ENCODE measurements at places on chromosomes 3 and 15.

DNA sequence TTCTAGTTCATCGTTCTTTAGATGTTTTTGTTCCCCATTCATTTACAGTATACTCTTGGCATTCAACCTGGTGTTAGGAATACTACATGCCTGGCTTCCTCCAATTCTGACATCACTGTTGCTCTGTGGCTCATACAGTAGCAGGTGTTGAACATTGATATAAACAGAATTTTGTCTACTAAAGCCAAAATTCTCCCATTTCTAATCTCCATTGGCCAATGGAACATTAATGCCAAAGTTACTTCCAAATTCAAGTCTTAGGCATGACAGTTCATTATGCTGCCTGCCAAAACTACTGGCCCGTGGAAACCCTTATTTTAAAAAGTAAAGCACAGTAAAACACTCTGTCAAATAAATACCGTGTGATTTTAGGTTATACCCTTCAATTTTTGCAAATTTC lies 368.0 kb downstream of the NAALADL2 start:
- no peak for DNase-seq

DNA sequence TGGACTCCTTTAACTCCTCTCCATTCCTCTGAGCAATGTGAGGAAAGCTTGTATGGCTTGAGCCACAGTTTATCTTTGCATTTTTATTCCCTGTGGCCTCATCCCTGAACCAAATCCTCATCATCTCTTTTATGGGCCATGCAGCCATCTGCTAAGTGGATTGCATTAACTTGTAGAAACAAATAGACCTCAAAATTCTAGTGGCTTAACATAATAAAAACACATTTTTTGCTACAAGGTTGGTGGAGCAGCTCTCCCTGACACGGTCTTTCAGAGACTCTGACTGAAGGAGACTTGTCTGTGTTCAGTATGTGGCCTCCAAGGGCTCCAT lies 135.3 kb downstream of the RPL22L1 start:
- no peak for DNase-seq

GRCh38 chr3:84082726-84083125 lies 876.1 kb upstream of the CADM2 start:
- no peak for DNase-seq

- DNase-seq, result no peak
These were observed 70.4 kb downstream of the C3orf38 start for GRCh38 chr3:88220126-88220525.

GRCh38 chr15:74460298-74460697 lies 662 bp downstream of the UBL7 start:
- no peak for DNase-seq

GRCh38 chr3:126911162-126912026 lies 71.5 kb upstream of the PLXNA1 start:
- DNase-seq, result peak; percentile 54

- DNase-seq, result peak; percentile 47
These were observed 1.5 kb downstream of the SNRPN start for GRCh38 chr15:24956111-24956838.

- no peak for DNase-seq
These were observed 75.9 kb downstream of the TNIK start for GRCh38 chr3:171384101-171384891.

DNA sequence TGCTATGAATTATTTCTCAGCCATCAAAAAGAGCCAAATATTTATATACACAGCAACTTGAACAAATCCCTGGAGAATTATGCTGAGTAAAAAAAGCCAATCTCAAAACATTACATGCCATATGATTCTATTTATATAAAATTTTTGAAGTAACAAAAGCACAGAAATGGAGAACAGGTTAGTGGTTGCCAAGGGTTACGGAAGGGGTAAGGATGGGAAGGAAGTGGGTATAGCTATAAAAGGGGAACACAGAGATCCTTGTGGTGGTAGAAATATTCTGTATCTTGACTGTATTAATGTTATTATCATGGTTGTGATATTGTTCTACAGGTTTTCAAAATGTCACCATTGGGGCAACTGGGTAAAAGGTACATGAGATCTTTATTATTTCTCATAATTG lies 62.3 kb upstream of the ASB14 start:
- DNase-seq, result no peak

- no peak for DNase-seq
These were observed 142.7 kb upstream of the DPPA4 start for GRCh38 chr3:109480014-109480413.

DNA sequence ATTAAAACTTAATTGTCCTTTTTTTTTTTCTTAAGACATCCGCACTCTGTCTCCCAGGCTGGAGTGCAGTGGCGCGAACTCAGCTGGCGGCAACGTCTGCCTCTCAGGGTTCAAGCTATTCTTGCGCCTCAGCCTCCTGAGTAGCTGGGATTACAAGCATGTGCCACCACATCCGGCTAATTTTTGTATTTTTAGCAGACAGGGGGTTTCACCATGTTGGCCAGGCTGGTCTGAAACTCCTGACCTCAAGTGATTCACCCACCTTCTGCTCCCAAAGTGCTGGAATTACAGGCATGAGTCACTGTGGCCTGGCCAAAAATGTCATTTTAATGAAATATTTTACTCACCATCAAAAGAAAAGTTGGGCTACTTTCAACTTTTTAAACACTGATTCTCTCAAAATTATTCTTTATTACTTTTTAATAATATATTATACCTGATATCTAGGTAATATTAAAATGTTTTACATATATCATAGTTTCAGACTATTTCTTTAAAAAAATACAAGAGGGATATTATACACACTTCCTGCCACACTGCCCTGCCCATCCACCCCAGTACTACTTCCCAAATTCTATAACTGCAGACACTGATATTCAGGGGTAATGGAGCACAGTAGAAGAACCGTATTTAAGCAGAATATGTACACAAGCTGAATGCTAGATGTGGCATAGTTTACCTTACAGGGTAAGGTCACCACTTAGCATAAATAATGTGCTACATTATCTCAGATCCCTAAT lies 723.9 kb upstream of the ZNF385D start:
- DNase-seq, result no peak

DNA sequence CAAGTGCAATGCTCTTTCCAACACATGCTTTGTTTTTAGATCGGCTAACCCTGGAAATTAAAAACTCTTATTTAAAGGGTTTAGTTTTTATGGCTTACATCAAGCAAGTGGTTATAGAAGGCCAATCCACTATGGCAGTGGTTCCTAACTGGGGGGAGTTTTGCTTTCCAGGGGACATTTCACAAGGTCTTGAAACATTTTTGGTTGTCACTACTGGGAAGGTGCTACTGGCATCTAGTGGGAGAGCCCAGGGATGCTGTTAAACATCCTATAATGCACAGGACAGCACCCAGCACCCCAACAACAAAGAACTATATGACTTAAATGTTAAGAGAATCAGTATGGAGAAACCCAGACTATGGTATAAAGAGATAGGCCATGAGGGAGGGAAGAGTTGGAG lies 439.0 kb downstream of the NTRK3 start:
- DNase-seq, result no peak

- DNase-seq, result no peak
These were observed 3.6 kb upstream of the MKRN3 start for GRCh38 chr15:23561914-23562313.

GRCh38 chr3:129358772-129359371 lies 69.6 kb downstream of the EFCAB12 start:
- no peak for DNase-seq

DNA sequence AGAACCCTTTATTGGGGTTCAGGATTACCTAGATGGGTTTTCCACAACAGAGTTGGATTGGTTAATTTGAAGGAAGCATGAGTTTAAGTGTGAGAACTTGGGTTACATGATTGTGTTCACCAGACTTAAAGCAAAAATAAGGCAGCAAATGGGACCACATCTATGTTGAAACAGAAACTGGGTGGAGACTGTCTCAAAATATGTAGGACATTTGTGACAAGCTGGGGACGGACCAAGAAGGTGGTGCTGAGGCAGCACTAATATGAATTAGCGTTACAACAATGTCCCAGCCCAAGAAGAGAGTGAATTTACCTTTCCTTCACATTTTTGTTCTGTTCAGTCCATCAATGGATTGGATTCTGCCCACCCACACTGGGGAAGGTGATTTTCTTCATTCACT lies 866 bp upstream of the AADACL2 start:
- DNase-seq, result no peak

- DNase-seq, result no peak
These were observed 1200.4 kb upstream of the EPHA6 start for GRCh38 chr3:95613993-95614392.

- DNase-seq, result no peak
These were observed 29.1 kb downstream of the RUVBL1 start for GRCh38 chr3:128094295-128095151.

DNA sequence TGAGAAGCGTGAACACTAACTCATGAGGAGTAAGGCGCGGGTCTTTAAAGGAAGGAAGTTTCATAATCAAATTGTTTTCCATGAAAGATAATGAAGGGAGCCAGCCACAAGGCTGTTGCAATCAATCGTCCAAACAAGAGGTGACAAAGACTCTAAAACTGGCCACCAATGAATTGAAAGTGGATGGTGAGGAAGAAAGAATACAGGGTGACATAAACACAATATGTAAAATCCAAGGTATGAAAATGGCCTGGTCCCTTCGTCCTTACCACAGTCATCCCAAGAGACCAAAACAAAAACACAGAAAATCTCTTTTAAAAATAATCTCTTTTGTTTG lies 12.0 kb downstream of the CD86 start:
- DNase-seq, result no peak

DNA sequence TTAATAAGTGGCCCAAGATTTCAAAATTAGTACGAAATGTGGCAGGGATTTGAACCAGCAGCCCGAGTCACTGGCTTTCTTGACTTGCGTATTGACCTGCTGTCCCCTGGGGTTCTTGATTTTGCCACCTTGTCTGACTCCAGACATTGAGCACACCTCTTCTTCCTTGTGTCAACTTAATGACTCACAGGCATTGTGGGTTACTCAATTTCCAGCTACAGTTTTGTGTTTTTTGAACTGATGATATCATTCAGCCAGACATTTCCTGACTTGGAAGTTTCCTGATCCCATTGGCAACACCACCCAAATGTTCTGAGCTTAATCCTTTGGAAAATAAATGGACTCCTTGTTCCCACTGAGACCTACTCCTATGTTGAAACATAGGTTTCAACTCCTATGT lies 64.2 kb downstream of the MOBP start:
- no peak for DNase-seq

DNA sequence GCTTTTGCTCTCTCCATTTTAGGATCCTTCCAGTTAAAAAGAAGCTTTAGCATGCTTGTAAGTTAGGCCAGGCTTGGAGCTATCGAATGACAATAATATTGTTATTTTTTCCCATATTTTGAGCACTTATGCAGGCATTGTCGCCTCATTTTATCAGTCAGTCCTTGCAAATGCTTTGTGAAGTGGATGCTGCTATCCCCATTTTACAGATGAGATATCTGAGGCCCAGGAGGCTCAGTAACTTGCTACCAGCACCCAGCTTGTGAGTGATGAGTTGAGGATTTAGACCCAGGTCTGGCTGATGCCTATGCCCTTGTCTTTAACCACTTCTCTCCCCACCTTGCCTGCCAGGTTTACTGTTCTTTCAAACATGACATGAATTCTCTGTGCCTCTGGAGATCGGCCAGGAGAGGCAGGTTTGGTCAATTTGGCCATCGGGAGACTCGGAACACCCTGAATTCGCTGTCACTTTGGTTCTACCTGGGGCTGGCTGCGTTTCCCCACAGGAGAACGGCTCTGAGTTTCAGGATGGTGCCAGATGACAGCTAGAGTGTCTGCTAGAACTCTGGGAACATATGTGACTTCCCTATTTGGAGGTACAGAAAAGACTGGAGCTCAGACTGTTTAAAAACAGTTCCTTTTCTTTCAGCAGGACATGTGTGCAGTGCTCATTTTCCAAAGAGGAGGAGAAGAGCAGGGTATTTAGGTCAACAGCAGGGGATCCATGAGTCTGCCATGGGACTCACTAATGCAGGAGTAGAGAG lies 25.5 kb upstream of the ZNF710 start:
- no peak for DNase-seq

DNA sequence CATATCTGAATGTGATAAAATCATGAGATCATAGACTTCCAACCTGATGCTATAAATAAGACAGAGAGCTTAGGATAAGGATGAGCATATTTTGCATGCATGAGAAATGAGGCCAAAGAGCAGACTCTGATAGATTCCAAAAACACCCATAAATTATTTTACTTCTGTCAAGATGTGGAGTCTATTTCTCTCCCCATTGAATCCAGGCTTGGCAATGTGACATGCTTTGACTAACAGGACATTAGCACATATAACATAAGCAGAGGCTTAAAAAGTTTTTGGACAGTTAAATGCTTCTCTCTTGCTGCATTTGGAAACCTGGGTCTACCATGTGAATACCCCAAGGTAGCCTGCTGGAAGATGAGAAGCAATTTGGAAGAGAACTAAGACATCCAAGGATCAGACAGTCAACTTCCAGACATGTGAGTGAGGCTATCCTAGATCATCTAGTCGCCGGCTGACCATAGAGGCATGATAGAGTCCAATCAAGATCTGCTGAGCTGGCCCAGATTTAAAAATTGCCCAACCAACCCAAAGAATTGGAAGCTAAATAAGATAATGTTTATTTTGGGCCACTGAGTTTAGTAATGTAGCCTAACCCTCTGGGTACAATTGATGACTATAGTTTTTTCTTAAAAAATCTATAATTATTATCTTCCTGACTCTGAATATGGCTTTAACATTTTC lies 30.3 kb downstream of the MYLK start:
- DNase-seq, result no peak

DNA sequence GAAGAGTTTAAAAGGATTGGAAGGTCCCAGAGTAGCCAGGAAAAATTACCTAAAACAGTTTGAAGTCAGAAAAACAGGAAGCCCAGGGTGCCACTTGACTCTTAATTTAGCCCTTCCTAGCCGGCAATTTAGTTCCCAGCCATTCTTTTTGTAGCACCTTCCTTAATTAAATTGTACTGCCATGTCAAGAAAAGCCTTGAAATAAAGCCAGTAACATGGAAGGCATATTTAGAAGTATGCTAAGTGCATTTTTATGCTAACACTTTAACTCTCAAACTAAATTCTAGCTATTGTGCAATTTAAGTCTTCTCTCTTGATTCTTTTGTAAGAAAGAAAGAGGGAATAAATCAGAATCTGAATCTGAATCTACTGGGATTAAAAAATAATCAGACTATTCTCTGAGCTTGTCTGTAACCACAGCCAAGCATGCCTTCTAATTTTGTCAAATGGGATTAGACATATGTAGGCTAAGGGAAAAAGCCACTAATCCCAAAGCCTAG lies 43.2 kb downstream of the MAP3K13 start:
- DNase-seq, result no peak

DNA sequence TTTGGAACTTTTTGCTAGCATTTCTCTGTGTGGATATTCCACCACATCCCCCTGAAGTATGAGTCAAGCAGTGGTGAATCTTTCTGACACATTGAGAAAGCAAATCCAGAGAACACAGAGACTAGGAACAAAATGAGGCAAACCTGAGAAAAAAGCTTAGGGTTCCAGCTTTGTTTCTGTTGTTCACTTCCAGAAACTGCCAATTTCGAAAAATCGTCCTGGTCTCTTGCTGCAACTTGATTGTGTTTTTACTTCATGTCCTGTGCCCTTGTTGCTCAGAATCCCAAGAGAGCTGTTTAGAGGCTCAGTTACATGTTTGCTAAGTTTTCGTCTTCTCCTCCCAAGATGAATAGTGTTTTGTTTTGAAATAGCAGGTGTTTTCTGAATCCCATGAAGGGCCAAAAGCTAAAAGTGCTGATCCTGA lies 13.7 kb downstream of the MAP2K1 start:
- no peak for DNase-seq
